SJSA1 (cell line): ENCODE measurements at places on chromosomes 16 and 17. TPM values are rescaled to one million over a fixed set of nuclear protein-coding genes. Genes with fewer than 3 reads are reported as not detected.

- DNase-seq = no peak
Measured at GRCh38 chr17:64063088-64063487, 42.7 kb upstream of the ICAM2 start.

MYH1 gene
- not detected in 2 replicates for total RNA-seq

SCARF1 gene
- 0.16 TPM in 2 replicates for total RNA-seq

- DNase-seq = no peak
Measured at GRCh38 chr16:78317564-78318240, 218.2 kb downstream of the WWOX start.

GRCh38 chr17:61981323-61981722, 53.5 kb upstream of the INTS2 start:
- no peak for DNase-seq

CLEC19A gene
- not detected in 2 replicates for total RNA-seq

- no peak for DNase-seq
Measured at GRCh38 chr17:8873801-8874715, 6.6 kb upstream of the PIK3R6 start.
